ENCODE measurements at places on chromosomes 16 and 17. TPM values are rescaled to one million over a fixed set of nuclear protein-coding genes. Genes with fewer than 3 reads are reported as not detected.

DNA sequence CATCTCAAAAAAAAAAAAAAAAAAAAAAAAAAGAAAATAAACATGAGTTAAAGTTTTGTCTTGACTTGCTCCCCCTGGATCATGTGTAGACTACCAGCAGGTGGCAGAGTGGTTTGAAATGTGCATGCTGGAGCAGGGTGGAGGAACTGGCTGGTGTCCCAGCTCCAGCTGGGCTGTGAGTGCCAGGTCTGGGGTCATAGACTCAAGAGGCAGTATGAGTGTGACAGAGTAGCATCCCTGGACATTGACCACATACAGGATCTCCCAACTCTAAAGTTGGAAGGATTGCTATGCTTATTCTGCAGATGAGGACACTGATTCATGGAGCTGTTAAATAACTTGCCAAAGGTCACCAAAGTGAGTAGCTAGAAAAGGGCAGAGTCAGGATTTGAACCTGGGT lies 198.0 kb upstream of the MPHOSPH6 start:
- DNase-seq = peak; percentile 26
- no peaks in the 10 kb centered on the region for H3K36me3 ChIP-seq
- no peaks in the 10 kb centered on the region for H3K27me3 ChIP-seq
- no peak overlapping the region for H3K27ac ChIP-seq
- H3K4me1 ChIP-seq = no peaks in the 10 kb centered on the region

DNA sequence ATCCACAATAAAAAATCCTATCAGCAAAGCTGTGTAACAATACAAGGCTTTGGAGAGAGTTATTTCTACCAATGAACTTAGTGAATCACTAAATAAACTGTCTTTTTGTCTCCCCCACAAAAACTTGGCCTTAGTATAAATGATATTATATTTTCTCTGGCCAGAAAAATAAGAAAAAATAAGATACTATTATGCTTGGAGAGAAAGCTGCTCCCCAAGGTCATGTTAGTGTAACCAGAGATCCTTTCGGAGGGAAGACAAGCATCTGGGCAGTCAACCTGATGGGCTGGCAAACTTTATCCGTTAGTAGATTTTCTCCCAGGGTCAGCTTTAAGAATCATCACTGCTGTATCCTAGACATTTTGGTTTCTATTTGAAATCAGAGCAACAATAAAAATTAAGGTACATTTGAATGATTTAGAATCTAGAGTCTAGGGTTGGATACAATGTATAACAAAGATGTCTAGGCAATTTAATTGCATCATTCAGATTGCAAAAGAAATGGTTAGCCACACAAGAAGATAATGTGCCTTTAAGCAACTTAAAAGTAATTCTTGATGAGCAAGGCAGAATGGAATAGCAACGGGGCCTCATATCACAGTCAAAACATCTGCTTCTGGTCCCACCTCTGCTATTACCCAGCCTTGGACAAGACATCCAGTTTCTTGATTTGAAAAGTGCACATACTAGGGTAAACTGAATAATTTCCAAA lies 280.4 kb downstream of the SLC39A11 start:
- no peak overlapping the region for H3K27ac ChIP-seq
- no peaks in the 10 kb centered on the region for H3K4me1 ChIP-seq
- no peak for DNase-seq
- H3K36me3 ChIP-seq = no peaks in the 10 kb centered on the region

IGFBP4 gene
- total RNA-seq = 258 TPM

PTGES3L gene
- total RNA-seq = 0.75 TPM
